ENCODE measurements at places on chromosomes 13 and 19.

DNA sequence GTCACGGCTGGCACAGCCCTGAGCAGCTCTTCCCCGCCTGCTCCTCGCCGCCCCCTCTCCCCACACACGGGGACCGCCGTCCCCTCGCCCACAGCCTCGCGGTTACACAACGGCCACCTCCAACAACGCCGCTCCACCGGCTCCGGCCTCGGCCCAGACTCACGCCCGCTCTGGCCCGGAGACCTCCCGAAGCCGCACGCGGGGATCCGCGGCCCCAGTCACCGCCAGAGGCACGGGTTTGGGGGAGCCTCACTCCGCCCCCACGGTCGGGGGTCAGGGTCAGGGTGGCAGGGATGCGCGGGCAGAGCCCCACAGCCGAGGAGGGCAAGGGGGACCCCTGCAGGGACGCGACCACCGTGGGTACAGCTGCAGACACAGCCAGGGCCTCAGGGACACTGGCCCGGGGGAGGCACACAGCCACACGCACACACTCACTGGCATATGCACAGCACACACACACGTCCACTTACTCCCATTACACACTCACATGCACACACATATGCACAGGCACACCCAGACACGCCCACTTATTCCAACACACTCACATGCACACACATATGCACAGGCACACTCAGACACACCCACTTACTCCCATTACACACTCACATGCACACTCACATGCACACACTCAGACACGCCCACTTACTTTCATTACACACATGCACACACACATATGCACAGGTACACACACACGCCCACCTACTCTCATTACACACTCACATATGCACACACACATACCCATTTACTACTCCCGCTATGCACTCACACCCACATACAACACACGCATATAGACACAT is 1.6 kb downstream of the TTYH1 start:
- no peak for DNase-seq

DNA sequence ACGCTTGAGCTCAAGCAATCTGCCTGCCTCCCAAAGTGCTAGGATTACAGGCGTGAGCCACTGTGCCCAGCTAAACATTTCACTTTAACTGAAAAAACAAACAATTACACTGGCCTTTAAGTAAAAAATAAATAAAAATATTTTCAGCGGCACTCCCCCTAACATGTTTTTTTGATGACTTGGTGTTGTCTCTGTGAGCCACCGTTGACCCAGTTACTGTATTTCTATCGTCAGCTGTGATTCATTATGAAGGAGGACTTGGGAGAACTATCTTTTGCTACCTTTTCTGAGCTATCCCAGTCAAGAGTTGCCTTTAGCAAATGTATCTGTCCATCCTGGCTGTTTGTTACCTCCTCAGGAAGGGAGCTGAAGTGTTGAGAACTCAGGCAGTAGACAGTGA is 18.5 kb upstream of the C19orf33 start:
- no peak for DNase-seq

- DNase-seq, result no peak
These were observed 11.3 kb downstream of the CBLC start for GRCh38 chr19:44788971-44789370.

- no peak for DNase-seq
These were observed 167.9 kb downstream of the KLF12 start for GRCh38 chr13:73966331-73966730.

Measured in effector memory CD8-positive, alpha-beta T cell (primary cell).